ENCODE measurements at places on chromosomes 13 and 19.

- DNase-seq: no peak
These were observed 121.9 kb downstream of the ESD start for GRCh38 chr13:46675016-46675415.

DNA sequence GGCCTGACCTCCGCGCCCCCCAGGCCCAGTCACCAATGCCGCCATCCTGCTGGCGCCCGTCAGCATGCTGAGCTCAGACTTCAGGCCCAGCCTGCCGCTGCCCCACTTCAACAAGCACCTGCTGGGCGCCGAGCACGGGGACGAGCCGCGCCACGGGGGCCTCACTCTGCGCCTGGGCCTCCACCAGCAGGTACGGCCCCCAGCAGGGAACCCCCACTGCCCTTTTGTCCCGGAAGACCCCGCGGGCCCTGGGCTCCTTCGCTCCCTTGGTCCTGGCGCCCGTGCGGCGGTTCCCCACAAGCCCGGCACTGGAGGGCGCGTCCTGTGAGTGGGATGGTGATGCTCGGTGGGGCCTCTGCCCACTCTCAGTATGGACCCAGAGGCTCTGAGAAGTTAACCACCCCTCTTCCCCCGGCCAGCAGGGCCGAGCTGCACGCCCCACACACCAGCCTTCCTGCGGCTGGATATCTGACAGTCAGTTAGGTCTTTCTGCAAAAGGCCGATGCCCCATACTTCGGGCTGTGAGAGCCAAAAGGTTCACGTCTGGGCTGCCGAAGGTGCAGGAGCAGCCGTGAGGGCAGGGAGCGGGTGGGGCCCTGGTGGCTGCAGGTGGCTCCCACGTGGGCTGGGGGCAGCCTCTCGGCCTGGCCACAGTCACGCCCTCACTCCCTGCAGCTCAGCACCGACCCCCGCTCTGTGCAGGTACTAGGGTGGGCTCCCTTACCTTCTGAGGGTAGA is 8.0 kb downstream of the WDR18 start:
- DNase-seq: no peak

DNA sequence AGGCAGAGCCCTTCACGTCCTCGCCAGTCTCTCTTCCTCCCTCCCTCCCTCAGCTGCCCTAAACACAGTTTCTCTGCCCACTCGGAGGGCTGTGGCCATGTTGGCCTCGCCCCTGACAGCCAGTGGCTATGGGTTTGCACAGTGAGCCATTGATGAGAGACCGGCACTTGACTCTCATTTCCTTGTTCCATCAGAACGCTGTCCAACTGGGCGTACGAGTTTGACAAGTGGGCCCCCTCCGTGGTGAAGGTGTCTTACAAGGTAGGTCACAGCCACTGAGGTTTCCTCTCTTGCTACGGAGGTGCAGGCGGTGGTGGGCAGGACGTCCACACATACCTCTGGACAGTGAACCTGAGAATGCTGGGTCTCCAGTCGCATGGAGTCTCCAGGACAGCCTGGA is 57.9 kb downstream of the SMARCA4 start:
- DNase-seq: no peak

- no peak for DNase-seq
These were observed 4.0 kb downstream of the EFNA2 start for GRCh38 chr19:1289686-1290025.

DNA sequence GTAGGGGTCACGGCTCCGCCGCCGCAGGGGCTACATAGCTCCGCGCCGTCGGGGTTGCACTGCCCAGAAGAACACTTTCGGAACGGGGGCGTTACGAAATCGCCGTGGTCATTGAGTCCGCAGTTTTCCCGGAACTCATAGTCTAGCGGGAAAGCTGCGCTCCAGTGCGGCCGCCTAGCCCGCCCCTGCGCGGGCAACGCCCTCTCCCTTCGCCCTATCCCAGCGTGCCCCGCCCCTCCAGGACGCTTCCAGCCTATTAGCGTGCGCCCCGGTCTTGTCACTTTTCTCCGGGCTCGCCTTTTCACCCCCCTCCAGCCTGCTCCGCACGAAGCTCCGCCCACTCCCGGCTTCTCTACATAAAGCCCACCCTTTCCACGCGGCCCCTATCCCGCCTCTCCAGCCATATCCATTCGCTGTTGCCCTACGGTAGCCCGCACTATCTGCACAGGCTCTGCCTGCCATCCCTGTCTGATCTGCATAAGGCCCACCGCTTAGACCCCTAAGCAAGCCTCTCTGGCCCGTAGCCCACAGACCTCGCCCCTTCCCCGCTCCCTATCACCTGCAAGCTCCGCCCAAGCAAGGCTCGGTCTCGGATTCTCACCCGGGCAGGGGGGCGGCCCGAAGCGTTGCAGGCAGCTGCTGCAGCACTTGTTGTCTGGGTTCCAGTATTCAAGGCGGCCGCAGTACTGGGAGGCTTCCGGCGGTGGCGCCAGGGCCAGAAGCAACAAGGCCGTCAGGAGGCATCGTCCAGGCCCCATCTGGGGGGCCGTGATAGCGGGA is 1.6 kb downstream of the IGFLR1 start:
- peak; percentile 99 for DNase-seq

DNA sequence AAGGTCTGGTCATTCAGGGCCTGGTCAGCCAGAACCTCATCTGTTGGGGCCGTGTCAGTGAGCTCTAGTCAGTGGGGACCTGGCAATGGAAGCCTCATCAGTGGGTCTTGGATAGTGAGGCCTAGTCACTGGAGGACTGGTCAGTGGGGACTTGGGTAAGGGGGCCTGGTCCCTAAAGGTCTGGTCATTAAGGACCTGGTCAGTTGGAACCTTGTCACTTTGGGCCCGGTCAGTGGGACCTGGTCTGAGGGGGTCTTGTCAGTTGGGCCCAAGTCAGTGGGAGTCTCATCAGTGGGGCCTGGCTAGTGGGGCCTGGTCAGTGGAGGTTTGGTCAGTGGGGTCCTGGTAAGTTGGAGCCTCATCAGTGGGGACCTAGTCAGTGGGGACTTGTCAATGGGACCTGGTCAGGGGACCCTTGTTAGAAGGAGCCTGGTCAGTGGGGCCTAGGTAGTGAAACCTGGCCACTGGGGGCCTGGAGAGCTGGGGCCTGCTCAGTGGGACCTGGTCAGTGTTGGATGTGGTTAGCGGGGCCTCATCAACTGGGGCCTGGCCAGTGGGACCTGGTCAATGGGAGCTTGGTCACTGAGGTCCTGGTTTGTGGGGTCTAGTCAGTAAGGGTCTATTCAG is 43.7 kb upstream of the TPM4 start:
- no peak for DNase-seq

GRCh38 chr19:35710784-35711723 is 6.7 kb downstream of the ZBTB32 start:
- DNase-seq: no peak

DNA sequence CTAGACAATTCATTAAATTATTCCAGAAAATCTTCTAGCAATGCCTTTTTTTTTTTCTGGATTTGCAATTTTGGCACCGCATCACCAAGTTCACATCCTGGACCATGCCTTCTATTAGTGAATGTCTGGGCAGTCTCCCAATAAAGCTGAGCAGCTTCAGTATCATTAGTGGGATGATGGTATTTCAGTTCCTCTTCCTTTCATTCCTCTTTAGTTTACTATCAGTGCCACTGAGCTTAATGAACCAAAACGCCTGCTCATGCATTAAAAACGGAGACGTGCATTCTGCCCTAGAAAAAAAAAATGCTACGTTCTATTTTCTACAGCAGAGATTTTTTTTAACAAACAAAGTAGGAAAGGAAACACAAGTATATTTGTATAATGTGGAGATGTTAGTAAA is 343.0 kb downstream of the PCDH9 start:
- DNase-seq: no peak

DNA sequence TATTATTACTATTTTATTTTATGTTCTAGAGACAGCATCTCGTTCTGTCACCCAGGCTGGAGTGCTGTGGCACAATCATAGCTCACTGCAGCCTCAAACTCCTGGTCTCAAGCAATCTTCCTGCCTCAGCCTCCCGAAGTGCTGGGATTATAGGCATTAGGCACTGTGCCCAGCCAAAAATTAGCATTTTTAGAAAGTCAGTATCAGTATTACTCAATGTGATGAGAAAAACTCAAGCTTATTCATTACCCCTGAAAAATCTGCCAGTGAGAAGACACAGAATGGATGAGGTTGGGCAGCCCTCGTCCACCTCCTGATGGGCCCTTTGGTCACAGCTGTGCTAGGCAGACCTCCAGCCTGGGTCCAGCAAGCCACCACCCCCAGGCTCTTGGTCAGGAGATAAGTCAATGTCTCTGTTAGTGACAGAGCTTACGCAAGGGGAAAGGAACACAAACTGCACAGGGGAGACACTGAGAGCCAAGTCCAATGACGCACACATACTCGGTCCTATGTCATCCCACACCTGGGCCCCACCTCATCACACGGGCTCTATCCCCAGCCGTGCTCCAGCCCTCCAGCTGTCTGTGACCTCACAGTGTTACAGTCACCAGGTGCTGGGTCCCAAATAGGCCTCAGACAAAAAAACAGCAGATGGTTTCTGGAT is 19.8 kb downstream of the PEPD start:
- DNase-seq: no peak

DNA sequence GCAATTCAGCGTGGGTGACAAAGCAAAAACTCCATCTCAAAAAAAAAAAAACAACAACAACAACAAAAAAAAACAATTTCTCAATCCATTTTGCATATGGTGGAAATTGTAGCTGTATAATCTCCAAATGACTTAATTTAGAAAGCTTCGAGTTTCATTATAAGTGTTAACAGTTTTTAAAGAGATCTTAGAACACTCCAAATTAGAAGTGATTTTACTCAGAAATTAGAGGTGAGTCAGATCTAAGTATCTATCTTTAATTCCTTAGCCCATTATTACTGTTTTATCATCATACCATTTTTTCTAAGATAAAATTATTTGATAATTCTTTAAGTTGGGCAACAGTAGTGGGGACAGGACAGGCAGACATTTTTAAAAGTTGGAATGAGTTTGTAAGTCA is 60.5 kb downstream of the ZMYM2 start:
- no peak for DNase-seq

- no peak for DNase-seq
These were observed 1.7 kb downstream of the COL4A2 start for GRCh38 chr13:110308656-110309359.

DNA sequence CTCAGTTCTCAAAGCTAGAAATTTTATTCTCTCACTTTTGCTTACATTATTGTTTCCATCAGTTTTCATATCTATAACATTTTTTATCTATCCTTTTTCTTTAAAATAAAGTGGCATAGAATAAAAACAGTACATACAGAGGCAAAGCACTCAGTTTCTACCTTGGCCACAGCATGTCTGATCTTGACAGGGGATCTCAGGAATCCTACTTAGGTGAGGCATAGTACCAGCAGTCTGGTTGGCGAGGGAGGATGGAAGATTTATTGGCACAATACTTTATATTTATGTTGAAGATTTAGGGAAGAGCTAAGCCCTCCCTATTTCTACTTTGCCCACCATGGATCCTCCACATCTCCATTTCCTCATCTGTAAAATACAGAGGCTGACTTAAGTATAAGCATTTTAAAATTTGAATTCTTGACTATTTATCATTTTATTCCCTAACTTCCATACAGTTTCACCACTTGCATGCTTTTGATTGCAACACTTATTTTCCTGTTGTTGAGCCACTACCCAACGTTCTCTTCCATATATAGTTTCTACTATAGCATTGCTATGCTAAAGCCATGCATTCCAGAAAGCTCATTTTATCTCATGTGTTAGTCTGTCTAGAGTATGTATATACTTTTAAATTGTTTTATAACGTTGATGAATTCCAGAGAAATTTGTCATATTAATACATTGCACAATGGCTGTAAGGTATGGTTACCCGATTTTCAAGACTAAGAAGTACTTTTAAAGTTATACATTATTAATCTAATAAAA is 506.7 kb downstream of the KCTD12 start:
- no peak for DNase-seq

- DNase-seq: peak; percentile 41
These were observed 3.7 kb downstream of the TINCR start for GRCh38 chr19:5563935-5564612.

- no peak for DNase-seq
These were observed 24.7 kb downstream of the ATP11A start for GRCh38 chr13:112714376-112715174.

- no peak for DNase-seq
These were observed 4.9 kb upstream of the ERCC1 start for GRCh38 chr19:45428384-45429231.

- DNase-seq: peak; percentile 41
These were observed 940 bp upstream of the DCUN1D2 start for GRCh38 chr13:113491418-113491883.

DNA sequence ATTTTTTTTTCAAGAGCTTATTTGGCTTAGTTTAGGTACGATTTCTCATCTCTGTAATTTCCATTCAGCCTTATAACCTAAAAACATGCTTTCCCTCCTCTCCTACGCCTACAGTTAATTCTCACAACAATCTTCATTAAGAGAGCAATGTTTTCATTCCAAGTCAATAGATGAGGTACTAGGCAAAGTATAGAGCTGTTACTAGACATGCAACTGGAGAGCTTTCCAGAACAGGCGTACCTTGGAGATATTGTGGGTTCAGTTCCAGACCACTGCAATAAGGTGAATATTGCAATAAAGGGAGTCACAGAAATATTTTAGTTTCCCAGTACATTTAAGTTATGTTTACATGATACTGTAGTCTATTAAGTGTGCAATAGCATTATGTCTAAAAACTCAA is 34.8 kb downstream of the TGDS start:
- DNase-seq: no peak

- DNase-seq: no peak
These were observed 98.4 kb upstream of the RAP2A start for GRCh38 chr13:97335488-97336134.

DNA sequence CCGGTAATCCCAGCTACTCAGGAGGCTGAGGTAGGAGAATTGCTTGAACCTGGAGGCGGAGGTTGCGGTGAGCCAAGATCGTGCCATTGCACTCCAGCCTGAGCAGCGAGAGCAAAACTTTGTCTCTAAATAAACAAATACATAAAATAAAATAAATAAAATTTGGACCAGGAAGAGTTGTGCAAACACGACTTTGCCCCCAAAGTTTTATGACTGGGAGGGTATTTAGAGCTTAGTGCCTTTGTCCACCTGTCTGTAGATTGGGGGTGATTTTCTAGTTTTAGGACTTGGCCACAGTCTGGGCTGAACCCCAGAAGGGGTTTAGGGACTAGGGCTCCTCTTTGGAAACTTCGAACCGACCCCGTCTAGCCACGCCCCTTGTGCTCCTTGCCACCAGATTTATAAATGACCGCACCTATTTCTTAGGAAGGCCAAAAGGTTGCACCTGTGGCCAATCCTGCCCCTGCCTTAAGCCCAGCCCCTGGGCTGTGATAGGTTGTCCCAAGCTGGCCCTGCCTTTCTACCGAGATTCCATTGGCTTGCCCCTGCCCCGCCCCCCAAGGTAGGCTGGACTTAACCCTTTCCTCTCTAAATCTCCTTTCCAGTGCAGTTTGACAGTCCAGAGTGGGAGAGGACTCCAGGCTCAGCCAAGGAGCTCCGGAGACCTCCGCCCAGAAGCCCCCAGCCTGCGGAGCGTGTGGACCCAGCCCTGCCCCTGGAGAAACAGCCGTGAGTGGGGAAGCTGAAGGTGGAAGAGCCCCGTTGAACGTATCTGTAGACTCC is 5.3 kb downstream of the SHD start:
- DNase-seq: peak; percentile 88

GRCh38 chr19:3132971-3133792 is 2.7 kb upstream of the GNA15 start:
- DNase-seq: no peak

Data from RWPE1 (cell line).